ENCODE measurements at places on chromosomes 5 and 9.

GRCh38 chr5:84436866-84437265 is 52.2 kb upstream of the EDIL3 start:
- no peak for DNase-seq

DNA sequence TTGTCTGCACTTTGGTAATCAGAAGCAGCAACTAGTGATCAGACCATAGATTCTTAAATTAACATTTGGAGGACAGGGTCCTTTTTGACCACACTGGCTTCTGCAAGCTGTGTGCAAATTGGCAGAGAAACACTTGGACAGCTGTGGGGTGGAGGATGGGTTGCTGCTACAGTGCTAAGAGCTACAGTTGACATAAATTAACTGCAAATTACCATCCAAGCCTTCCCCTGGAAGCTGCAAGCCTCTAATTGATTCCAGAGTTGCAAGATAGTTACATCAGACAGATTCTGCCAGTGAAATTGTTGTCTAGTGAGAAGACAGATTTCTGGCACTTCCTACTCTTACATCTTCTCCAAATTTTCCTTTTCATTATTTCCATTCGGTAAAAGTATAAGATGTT is 517.7 kb downstream of the DIRAS2 start:
- no peak for DNase-seq

- no peak for DNase-seq
Measured at GRCh38 chr5:156237361-156237760, 89.6 kb upstream of the SGCD start.

DNA sequence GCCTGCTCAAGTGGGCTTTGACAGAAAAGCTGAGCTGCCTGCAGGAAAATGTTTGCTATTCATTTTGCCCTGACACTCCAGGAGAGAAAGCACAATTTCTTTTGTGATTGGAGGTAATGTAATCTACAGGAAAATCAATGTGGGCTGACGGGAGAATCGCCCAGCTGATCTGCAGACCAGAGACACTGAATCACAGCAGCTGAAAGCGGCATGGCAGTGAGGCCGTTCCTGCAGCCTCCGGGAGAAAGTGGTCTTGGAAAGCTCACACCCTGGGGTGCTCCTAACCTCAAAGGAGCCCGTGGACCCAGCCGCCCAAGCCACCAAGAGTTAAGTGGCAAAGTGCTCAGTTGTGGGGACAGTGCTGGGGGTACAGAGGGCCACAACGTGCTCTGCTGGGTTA is 593.6 kb downstream of the BNC2 start:
- no peak for DNase-seq

DNA sequence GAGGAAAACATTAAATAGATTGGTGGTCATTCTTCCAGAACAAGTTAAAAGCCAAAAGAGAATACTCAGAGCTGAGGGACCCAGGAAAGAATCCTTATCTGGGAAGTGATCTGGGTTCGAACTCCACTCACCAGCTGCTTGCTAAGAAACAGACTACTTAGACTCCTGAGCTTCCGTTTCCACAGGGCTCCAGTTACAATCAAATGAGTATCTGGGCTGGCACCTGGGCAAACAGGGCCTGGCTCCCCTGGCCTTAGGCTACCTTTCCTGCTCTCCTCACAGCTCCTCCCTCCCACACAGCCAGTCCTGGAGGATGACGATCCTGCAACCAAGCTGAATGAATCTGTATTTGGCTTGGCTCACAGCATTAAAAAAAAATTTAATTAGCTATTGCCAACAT is 2.5 kb downstream of the MAPK9 start:
- DNase-seq, result no peak

DNA sequence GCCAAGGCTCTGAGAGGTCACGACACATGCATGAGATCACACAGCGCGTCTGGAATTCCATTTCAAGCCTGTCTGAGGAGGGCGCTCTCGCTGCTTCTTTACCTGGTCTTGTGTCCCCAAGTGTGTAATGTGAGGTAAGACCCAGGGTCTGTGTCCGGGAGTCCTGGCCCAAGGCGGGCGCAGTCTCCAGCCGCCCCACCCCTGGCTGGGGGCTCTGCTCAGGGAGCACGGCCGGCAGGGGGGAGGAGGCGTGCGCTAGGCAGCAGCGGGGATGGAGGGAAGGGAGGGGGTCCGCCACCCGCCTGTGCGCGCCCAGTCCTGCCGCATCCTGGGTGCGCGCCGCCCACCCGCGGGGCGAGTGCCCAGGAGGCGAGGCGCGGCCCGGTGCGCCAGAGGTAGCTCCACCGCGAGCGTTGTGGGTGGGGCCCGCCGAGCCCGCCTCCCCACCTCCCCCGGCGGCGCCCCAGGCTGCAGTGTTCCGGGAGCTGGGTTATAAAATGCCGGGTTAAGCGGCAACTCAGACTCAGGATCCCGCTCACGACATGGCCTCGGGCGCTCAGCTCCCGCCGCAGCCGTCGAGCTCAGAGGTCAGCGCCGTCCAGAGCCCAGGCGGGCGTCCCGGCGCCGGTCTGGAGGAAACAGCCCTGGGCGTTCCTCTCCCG is at the start of gene CCNI2:
TSS of gene CCNI2 (plus strand) at position 473 of the 662 bp plus-strand sequence. CDS start at position 543, 70 bp downstream.
- peak; percentile 47 for DNase-seq

DNA sequence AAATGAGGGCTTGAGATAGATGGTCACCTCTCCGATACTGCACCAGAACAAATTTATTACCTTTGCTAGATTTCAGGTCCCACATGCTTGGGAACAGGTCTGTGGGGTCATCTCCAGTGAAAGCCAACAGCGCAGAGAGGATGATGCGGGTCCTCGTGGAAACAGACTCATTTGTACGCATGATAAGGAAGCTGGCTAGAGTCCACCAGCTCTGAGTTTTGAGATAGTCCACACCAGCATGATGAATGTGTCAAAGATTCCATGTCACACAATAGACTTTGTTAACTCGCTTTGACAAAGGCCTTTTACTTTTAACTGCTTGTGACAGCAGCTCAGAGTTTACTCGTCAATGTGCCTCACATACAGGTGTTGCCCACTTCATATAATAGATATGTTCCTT is 105.4 kb upstream of the TBCA start:
- DNase-seq, result no peak

- DNase-seq, result no peak
Measured at GRCh38 chr5:111691914-111692313, 65.1 kb downstream of the NREP start.

DNA sequence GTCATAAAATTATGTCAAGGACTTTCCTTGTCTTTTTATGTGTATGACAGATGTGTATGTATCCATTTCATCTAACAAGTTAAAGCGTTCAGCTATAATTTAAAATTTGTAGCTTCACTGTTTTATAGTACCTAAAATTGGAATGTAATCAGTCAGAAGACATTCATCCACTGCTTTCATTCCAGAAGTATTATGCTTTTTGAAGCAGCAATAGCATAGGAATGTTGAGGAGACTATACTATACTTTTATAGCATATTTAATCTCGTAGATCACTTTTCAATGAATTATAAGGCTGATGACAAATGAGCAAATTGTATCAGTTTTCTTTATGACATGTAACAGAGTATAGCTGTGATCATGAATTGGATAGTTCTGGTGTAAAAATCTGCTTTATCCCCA is 6.9 kb downstream of the PCDHGA12 start:
- DNase-seq, result no peak

- no peak for DNase-seq
Measured at GRCh38 chr5:102539996-102540728, 41.4 kb upstream of the SLCO6A1 start.

DNA sequence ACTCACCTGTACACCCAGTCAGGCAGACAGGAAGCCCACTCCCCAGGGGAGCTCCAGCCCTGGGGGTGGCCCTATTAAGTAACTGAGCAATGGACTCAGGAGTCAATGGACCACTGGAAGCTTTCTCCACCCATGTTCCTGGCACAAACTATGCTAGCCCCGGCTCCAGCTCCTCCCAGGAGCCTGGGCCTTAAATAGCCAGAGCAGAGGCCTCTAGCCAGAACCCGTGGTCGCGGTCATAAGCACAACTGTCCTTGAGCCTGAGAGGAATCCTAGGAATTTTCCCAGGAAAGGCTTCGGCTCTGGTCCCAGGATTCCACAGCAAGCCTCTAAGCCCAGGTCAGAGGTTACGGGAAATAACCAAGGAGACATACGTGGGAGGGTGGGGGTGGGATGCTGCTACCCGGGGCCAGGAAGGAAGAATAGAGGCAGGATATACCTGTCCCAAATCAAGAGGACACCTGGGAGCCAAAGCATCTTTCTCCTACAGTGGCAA is 5.5 kb downstream of the SEPTIN8 start:
- DNase-seq, result peak; percentile 60

DNA sequence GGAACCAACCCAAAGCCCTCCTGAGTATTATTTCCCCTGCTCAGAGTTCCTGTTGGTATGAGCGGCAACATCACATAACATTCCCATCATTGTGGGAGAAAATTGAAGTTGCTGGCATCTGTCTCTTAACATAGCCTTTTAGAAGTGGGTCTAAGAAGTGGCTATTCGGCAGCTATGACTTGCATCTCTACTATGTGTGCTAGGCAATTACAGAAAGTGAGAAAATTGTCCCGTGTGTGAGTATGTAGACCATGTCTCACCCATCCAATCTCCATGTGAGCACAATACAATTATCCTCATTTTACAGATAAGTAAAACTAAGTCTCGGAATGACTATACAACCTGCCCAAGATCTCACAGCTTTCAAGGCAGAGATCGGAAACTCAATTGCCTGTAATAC is 239.4 kb upstream of the ZNF462 start:
- no peak for DNase-seq

DNA sequence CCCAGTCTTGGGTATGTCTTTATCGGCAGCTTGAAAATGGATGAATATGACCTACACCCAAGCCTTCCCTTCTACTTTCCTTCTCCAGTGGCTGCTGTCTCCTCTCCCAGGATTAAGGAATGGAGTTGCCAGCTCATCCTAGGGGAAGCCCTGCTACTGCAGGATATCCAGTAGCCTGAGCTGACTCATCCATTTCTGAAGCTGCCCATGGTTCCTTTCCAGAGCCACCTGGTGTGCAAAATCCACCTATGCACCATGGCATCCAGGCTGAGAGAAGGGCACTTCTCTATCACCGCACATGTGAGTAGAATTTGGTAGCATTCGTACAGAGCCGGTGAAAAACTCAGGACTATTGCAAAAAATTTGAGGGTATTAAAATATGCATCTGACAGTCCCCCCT is 290.8 kb downstream of the YTHDC2 start:
- no peak for DNase-seq

GRCh38 chr9:114668146-114668545 is 10.5 kb upstream of the TEX53 start:
- DNase-seq, result no peak

GRCh38 chr9:5587024-5587423 is 41.9 kb upstream of the RIC1 start:
- DNase-seq, result no peak

DNA sequence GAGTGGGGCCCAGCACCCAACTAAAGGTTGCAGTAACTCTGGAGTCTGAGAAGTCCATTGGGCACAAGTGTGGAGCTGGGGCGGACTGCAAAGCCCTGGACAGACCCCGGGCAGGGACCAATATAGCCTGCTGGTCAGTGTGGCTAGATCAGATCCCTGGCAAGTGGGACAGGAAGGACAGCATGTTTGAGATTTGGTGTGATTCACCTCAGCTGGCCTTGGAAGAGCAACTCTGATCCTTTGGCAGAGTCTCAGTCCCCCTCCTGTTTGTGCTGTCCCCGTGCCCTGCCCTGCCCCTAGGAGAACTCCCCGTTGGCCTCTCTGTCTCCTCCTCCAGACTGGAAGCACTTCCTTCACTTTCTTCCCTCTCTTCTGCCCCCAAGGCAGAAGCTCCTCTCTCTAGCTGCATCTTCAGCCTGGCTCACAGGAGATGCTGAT is 255.3 kb downstream of the FSTL4 start:
- DNase-seq, result no peak

GRCh38 chr5:99004960-99005359 is 76.2 kb upstream of the CHD1 start:
- no peak for DNase-seq

DNA sequence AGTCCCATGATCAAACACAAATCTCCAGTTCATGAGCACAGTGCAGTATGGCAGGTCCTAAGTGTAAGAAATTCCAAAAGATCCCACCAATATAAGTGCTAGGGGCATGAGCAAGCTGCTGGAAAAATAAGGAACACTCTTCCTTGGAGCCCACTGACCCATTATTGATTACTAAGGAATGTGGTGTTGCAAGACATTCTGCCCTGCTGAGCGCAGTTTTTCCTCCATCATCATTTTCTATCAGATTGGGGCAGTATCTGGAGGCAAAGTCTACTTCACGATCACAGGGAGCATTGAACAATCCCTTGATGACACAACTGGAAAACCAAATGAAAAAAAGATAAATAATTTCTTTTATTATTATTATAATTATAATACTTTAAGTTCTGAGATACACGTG is 129.2 kb downstream of the UGCG start:
- no peak for DNase-seq

DNA sequence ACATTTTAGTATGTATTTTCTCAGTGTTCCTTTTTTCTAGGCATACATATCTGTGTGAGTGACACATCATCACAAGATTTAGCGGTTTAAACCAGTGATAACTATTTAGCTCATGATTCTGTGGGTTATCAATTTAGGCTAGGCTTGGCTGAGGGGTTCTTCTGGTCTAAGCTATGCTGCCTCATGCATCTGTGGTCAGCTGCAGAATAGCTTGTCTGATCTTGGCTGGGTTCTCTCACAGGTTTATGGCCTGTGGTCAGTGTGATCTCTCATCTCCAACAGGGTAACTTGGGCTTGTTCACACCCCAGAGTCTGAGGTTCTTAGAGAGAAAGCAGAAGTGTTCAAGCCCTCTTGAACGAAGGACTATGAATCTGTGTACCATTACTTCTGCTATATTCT is 363.3 kb downstream of the KDM4C start:
- no peak for DNase-seq

GRCh38 chr9:4750023-4750673 is 9.1 kb upstream of the AK3 start:
- DNase-seq, result no peak

- DNase-seq, result no peak
Measured at GRCh38 chr5:54589786-54590185, 72.2 kb downstream of the SNX18 start.

- DNase-seq, result no peak
Measured at GRCh38 chr5:113357696-113358476, 76.9 kb downstream of the TSSK1B start.
